Diencephalon (tissue), 1 donor: ENCODE measurements at places on chromosomes 7 and 10. TPM values are rescaled to one million over a fixed set of nuclear protein-coding genes. Genes with fewer than 3 reads are reported as not detected.

The TLX1 gene
- not detected for total RNA-seq

The GDF10 gene
- total RNA-seq: 3.0 TPM

The AKR1C2 gene
- total RNA-seq: 21.2 TPM

The PKD2L1 gene
- total RNA-seq: 0.46 TPM

The PKD1L1 gene
- total RNA-seq: 0.92 TPM

The TMEM236 gene
- total RNA-seq: 0.23 TPM
